ENCODE measurements at places on chromosomes 4 and X.

DNA sequence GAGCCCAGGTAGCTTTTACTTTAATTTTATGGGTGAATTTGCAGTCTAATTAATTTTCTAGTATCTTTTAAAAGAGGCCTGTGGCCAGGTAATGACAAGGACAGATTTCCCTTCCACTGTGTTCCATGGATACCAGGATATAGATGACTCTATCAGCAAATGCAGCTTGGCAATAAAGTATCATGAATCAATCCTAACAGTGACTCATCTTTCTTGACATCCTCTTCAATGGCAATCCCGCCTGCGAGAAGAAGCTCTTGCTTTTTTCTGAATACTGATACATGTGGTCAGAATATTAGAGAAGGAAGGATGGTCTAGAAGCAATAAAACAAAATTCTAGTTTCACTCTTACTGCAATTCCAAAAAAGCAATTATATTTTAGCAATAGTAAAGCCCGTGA is 267.8 kb downstream of the DTHD1 start:
- DNase-seq, result no peak

DNA sequence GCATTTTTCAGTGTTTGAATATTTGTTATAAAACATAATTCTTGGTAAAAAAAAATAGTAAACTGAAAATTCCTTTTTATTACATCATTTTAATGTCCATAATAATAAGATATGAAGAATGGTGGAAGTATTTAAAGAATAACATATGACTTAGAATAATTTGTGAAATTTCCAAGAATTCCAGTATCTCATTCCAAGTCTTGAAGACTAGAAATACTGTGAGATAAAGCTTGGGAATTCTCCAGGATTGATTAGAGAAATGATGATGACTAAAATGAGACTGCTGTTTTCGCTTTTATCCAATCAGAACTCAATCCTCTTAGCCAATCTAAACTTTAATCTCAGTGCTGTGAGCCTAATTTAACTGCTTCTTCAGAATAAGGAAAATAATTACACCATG is 184.2 kb upstream of the HCCS start:
- no peak for DNase-seq

- DNase-seq, result no peak
Observed at GRCh38 chr4:76584241-76585152, 149.5 kb downstream of the SHROOM3 start.

DNA sequence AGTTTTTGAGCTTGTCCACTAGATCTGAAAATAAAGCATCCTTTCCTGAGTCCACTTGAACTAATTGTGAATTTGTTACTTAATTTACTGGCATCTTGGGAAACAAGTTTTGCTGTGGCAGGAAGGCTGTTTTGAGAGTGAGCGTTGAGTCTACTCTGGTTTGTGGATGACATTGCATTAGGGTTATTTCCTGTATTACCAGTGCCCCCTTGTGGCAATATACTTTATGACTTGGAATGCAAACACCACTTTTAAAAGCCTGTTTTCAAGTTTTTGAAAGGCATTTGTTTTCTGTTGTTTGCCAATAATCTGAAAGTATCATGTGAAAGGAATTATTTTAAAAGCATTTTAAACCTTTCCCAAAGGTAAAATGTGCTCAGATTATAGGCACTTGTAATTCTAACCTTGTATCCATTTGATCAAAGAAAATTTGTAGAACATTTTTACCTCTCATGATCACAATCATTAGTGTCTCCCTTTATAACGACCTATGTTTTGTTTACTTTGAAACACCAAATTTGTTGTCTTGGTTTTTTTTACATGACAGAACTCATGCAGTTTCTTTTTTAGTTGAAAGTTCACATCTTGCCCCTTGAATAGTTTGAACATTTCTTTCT is 18.0 kb upstream of the CYP2U1 start:
- DNase-seq, result peak; percentile 18

DNA sequence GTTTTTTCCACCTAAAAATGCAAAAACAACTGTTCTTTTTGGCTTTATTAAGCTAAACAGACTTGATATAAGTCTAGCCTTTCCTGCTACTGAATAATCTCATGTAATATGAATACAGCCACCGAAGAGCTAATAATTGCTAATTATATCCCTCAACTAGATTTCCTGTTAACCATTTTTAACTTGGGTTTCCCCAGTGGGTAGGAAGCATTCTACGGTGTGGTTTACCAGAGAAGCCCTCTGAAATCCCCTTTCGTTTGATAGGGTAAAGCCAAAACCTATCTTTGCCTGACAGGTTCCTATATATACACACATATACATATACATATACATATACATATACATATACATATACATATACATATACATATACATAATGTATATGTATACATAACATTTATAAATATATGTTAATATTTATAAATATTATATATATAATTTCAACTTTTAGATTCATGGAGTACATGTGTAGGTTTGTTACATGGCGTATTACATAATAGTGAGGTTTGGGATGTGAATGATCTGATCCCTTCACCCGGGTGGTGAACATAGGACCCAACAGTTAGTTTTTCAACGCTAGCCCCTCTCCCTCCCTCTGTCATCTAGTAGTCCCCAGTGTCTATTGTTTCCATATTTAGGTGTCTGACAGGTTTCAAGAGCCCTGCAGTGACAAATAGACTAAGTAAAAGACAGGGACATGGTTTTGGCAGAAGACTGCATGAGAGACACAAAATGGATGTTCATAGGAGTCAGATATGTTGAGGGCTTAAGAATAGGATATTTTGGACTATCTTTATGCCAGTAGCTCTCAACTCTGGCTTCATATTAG is 62.4 kb downstream of the ATXN3L start:
- peak; percentile 0 for DNase-seq

- DNase-seq, result no peak
Observed at GRCh38 chr4:180696460-180697092, 1546.6 kb upstream of the TENM3 start.

- DNase-seq, result no peak
Observed at GRCh38 chr4:152609481-152609880, 70.3 kb downstream of the TMEM154 start.

DNA sequence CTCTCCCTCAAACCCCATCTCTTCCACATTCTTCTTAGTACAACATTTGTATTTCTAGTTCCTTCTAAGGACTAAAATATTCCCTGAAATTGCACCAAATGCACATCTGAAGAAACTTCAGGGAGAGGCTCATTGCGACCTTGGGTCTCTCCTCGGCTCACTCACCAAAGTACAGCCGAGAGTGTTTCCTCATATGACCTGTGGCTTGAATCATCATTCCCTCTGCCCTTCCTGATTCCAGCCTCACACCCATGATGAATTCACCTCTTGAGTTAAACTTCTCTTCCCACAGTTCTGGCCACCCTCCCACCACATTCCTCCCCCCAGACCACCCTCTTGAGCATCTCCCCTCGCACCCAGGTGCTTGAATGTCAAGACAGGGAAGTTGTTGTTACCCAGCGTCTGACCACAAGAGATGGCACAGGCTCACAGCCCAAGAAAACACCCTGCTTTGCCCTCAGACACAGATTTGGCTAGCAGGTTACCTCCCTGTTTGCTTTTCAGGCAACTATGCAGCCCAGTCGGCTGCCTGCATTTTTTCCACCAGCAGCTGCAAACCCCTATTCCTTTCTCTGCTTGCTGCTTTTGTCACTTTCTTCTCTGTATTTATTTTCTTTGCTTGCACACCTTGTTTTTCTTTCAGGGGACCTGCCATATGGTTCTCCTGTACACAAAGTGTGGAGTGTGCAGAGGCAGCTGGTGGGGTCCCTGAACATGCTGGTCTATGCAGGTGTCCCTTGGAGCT is 214.8 kb downstream of the SPATA18 start:
- DNase-seq, result no peak

GRCh38 chr4:74038425-74039314 is at the start of gene CXCL3:
CXCL3 (minus strand) TSS chr4:74038689; CDS start chr4:74038611, 78 bp downstream.
- DNase-seq, result peak; percentile 79

- DNase-seq, result no peak
Observed at GRCh38 chr4:3866813-3867129, 100.6 kb downstream of the ADRA2C start.

- no peak for DNase-seq
Observed at GRCh38 chr4:84481860-84482245, 17.2 kb downstream of the NKX6-1 start.

DNA sequence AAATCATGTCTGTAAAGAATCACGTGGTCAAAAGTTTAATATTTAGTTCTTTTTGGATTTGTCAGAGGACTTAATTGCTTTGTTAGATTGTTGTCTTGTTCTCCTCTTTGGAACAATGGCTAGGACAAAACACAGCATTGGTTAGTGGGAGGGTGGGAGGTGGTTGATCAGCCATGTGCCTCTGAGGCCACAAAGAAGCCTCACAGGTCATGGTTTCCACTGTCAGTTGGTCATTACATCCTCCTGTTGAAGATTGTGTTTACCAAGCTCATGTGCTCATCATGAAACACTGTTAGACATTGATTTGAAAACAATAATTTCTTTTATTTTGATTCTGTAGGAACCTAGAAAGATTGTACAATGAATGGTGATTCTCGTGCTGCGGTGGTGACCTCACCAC is 31.9 kb downstream of the ADD1 start:
- DNase-seq, result no peak

- no peak for DNase-seq
Observed at GRCh38 chr4:1480720-1481119, 74.5 kb upstream of the NKX1-1 start.

GRCh38 chrX:34849371-34849770 is 93.2 kb upstream of the FAM47B start:
- DNase-seq, result no peak

- DNase-seq, result no peak
Observed at GRCh38 chrX:19772822-19773628, 114.4 kb downstream of the SH3KBP1 start.

- DNase-seq, result no peak
Observed at GRCh38 chr4:185803022-185803421, 9.0 kb downstream of the SORBS2 start.

GRCh38 chr4:48297256-48297846 is 27.7 kb upstream of the TEC start:
- DNase-seq, result no peak

DNA sequence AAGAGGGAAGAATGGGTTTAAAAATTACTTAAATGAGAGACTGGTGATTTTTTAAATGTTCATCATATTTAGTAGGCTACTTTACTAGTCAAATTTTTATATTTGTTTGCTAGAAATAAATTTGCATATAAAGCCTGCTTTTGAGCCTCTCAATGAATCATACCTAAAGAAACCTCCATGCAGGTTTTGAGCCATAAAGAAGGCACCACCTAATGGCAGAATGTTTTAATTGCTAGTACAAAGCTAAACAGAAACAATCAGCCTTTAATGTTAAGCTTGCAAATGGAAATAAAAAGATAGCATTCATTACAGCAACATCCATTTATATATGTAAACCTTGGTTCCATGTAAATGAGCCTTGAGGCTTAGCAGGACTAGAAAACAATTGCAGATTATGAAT is 989.7 kb downstream of the CCSER1 start:
- DNase-seq, result no peak

GRCh38 chr4:172826861-172827260 is 341.8 kb upstream of the GALNT7 start:
- DNase-seq, result no peak

DNA sequence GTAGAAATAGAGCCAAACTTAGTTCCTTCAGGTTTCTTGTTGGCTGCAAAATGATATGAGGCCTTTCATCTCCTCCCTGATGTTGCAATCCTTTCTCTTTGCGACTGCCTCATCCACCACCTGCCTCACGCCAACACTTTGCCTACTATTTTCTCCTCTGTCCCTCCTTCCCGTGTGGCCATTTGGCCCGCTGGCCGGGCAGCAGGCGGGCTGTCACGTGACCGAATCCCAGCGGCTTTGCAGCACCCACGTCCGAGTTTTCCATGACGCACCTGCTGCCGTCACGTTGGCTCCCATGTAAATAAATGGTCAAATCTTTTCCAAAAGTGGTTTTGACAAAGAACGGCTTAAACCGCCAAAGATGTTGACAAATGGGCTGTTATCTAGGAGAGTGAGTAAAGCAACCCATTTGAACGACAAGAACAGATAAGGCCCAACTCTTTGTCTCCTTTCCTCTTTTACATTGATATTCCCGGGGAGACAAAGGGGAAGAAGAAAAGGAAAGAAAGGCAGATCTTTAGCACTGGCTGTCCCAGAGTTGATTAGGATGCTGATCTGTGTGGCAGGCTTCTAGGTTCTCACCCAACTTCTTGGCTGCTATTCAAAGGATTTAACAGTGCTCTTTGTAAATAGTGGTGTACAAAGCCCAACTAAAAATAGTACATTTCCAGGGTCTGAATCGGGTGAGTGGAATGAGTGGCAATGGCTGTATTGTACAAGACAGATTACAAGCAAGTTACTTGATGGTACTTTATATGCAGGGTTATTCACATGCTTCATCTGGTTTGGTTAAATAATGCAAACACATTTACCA is 174.2 kb upstream of the JADE1 start:
- no peak for DNase-seq

DNA sequence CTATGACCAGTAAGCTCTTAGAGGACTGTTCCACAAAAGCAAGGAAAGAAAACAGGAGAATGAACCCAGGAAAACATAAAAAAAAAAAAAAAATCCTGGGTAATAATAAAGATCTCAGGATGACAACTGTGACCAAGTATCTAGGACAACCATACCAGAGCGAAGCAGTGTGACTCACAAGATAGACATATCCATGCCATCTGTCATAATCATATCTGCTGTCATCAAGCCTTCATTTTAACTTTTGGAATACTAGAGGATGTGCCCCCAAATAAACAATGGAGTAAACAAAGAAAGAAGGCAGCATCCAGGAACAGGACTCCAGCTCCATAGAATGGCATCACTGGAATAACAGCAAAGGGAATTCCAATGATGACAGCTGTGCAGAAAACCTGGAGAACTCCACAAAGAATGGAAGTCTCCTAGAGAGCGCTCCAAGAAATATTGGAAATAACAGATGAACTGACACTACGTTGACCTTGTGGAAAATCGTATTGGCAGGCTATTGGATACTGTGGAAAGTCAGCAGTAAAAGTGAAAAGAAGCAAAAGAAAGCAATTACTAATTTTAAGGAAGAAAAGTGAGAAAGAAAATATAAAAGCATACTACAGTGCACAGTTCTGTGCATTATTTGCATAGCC is 35.3 kb downstream of the HPGDS start:
- DNase-seq, result no peak

All from GDM1 (cell line).